ENCODE measurements at places on chromosomes 7 and 10. TPM values are rescaled to one million over a fixed set of nuclear protein-coding genes. Genes with fewer than 3 reads are reported as not detected.

GRID1 gene
- 0.40 TPM for total RNA-seq

GATA3 gene
- total RNA-seq: not detected

POLR2J2 gene
- total RNA-seq: 5.2 TPM

CLRN3 gene
- total RNA-seq: 35.2 TPM

GPR141 gene
- not detected for total RNA-seq

ZFYVE27 gene
- total RNA-seq: 67.2 TPM

COPG2 gene
- total RNA-seq: 19.7 TPM

GRCh38 chr10:76581506-76582256 lies 1055.9 kb downstream of the KCNMA1 start:
- no peaks in the 10 kb centered on the region for H3K27me3 ChIP-seq
- no peak overlapping the region for H3K27ac ChIP-seq
- H3K36me3 ChIP-seq: no peaks in the 10 kb centered on the region

GRCh38 chr10:127227663-127228062 lies 31.3 kb upstream of the INSYN2A start:
- H3K27ac ChIP-seq: no peak overlapping the region
- H3K27me3 ChIP-seq: no peaks in the 10 kb centered on the region
- no peak for DNase-seq
- no peaks in the 10 kb centered on the region for H3K4me1 ChIP-seq
- no peak overlapping the region for H3K4me3 ChIP-seq

- peaks cover 8% of the 10 kb centered on the region for H3K4me1 ChIP-seq
- H3K36me3 ChIP-seq: no peaks in the 10 kb centered on the region
- no peak overlapping the region for H3K27ac ChIP-seq
- no peak overlapping the region for H3K4me3 ChIP-seq
- H3K27me3 ChIP-seq: no peaks in the 10 kb centered on the region
These were observed 53.2 kb upstream of the ABLIM1 start for GRCh38 chr10:114711176-114711868.

- no peak overlapping the region for H3K4me3 ChIP-seq
- DNase-seq: no peak
- no peaks in the 10 kb centered on the region for H3K36me3 ChIP-seq
These were observed 36.2 kb upstream of the USP6NL start for GRCh38 chr10:11647676-11648075.

GRCh38 chr7:37768611-37769010 lies 79.8 kb upstream of the NME8 start:
- H3K27me3 ChIP-seq: no peaks in the 10 kb centered on the region
- DNase-seq: no peak
- no peaks in the 10 kb centered on the region for H3K36me3 ChIP-seq
- no peaks in the 10 kb centered on the region for H3K4me1 ChIP-seq
- no peak overlapping the region for H3K4me3 ChIP-seq

GRCh38 chr7:1512781-1513656 lies 8.8 kb upstream of the INTS1 start:
- H3K36me3 ChIP-seq: no peaks in the 10 kb centered on the region
- H3K4me1 ChIP-seq: no peaks in the 10 kb centered on the region
- DNase-seq: no peak
- H3K4me3 ChIP-seq: no peak overlapping the region
- peak overlapping the region; percentile 65 for H3K27ac ChIP-seq
- peaks cover 3% of the 10 kb centered on the region for H3K27me3 ChIP-seq

DNA sequence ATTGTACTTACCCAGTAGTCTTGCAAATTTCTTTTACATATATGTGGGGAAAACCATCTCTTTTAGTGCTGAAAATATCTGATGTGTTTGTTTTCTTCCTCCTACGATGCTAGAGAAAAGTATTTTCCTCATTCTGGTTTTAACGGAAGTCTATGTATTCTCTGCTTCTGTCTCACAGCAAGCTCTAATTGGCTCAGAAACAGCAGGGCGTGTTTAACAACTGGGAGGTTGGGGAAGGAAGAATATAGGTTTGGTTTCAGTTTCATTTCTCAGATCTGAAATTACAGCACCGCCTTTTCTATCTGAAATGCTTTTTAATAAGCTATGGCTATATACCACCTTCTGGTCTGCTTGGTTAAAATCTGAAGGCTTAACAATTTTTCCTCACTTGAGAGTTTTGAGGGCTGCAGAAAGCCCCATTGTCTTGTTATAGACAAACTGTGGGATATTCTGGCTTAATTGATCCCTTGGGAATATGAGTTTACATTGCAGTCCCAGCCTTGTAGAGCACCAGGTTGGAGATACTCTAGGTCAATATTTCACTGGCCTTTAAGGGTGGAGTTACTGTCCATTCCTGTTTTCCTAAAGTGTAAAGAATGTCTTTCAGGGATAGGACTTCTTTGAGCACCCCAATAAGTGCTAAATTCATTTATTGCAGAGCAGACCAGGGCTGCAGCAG lies at the start of gene SAMD9:
Gene SAMD9, minus strand, starts transcription at position 128 of the 679 bp plus-strand sequence. CDS start 11,882 bp downstream, outside the sequence.
- peaks cover 28% of the 10 kb centered on the region for H3K4me1 ChIP-seq
- no peaks in the 10 kb centered on the region for H3K36me3 ChIP-seq
- H3K27me3 ChIP-seq: no peaks in the 10 kb centered on the region
- peak within 1 kb of the TSS; percentile 4 for H3K4me3 ChIP-seq
- H3K27ac ChIP-seq: peak within 1 kb of the TSS; percentile 69

- H3K36me3 ChIP-seq: no peaks in the 10 kb centered on the region
- H3K4me3 ChIP-seq: no peak overlapping the region
- H3K27ac ChIP-seq: no peak overlapping the region
- H3K4me1 ChIP-seq: no peaks in the 10 kb centered on the region
- no peak for DNase-seq
- H3K27me3 ChIP-seq: no peaks in the 10 kb centered on the region
These were observed 715.5 kb downstream of the SORCS3 start for GRCh38 chr10:105356626-105357025.

DNA sequence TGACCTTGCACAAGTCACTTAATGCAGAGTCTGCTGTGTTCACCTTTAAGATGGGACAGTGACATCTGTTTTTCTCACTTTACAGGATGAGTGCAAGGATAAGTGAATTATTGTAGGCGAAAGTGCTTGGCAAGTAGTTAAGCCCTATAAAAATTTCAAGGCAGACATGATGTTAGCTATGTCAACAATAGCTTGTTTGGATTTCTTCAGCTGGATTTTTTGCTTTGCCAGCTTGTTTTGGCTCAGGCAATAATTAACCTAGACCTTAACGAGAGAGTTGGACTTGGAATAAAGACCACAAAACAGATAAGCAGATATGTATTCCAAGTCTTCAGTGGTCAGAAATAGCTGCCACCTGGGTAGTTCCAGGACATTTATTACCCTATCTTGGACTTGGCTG lies 255.2 kb downstream of the ARL4A start:
- H3K4me1 ChIP-seq: peaks cover 19% of the 10 kb centered on the region
- DNase-seq: no peak
- peak overlapping the region; percentile 43 for H3K27ac ChIP-seq
- no peak overlapping the region for H3K4me3 ChIP-seq
- no peaks in the 10 kb centered on the region for H3K27me3 ChIP-seq

DNA sequence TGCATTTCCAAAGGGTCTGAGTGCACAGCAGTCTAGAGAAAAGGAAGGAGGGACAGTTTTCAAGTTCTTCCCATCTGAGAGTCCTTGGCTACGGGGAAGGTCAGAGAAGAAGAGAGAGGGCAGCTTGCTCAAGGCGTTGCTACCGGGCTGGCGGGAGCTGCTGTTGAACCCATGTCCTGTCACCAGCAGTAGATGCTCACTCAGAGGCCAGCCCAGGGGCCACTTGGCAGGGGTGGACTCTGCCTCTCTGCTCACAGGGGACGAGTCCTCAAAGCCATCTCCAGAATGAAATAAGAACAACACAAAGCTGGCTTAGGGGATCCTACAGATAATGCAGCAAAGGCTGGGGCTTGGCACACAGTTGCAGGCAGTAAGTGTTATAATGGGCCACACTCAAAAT lies 231.5 kb downstream of the TNS3 start:
- no peaks in the 10 kb centered on the region for H3K36me3 ChIP-seq
- no peak overlapping the region for H3K4me3 ChIP-seq
- no peaks in the 10 kb centered on the region for H3K27me3 ChIP-seq
- no peak overlapping the region for H3K27ac ChIP-seq
- peak; percentile 6 for DNase-seq

GRCh38 chr7:21200503-21200902 lies 227.4 kb upstream of the SP4 start:
- no peak for DNase-seq
- H3K4me1 ChIP-seq: no peaks in the 10 kb centered on the region
- H3K4me3 ChIP-seq: no peak overlapping the region
- H3K27me3 ChIP-seq: no peaks in the 10 kb centered on the region
- H3K36me3 ChIP-seq: no peaks in the 10 kb centered on the region

- peaks cover 20% of the 10 kb centered on the region for H3K4me1 ChIP-seq
- H3K4me3 ChIP-seq: no peak overlapping the region
- H3K36me3 ChIP-seq: peaks cover 7% of the 10 kb centered on the region
- DNase-seq: no peak
- no peaks in the 10 kb centered on the region for H3K27me3 ChIP-seq
These were observed 71.9 kb downstream of the NT5C2 start for GRCh38 chr10:103120977-103121735.

GRCh38 chr7:17305387-17306171 lies 7.1 kb downstream of the AHR start:
- H3K27me3 ChIP-seq: no peaks in the 10 kb centered on the region
- H3K4me1 ChIP-seq: no peaks in the 10 kb centered on the region
- H3K36me3 ChIP-seq: no peaks in the 10 kb centered on the region
- H3K27ac ChIP-seq: peak overlapping the region; percentile 50
- no peak overlapping the region for H3K4me3 ChIP-seq

DNA sequence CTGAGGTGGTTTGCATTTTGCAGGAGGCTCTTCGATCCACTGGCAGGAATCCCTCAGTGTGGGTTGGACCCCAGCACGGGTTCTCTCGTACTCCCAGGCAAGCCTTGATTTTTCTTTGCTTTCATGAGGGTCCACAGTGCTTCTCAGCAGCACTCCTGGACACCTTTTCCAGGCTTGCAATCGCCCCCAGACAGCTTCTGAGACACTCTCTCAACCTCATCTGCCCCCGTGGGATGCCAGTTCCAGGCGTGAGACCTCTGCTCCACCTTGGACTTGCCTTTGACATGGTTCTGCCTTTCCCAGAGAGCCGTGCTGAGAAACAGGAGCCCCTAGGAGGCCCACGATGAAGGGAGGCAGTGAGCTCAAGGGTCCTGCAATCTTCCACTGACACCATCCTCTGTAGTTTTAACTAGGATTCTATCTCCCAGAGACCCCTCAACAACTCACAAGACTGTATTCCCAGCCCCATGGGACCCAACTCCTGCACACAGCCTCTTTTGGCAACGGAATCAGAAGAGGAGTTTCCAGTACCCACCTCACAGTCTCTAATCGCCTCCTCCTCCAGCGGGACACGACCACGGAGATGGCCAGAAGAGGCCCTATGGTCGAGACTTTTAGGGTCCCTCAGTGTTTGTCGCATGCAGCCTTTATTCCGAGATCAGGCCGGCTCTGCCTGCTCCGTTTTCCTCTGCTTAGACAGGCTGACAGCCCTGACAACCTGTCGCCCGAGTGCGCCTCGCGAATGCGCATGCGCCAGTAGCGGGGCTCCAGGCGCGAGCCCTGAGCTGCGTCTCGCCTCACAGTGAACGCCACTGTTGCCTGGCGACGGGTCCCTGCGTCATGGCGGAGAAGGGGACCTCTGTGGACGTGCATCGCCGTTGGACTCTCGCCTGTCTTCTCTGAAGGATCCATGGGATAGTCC lies 26.0 kb upstream of the ZNF273 start:
- H3K36me3 ChIP-seq: no peaks in the 10 kb centered on the region
- no peak overlapping the region for H3K27ac ChIP-seq
- H3K4me3 ChIP-seq: peak overlapping the region; percentile 37
- H3K27me3 ChIP-seq: peaks cover 1% of the 10 kb centered on the region

- H3K27me3 ChIP-seq: no peaks in the 10 kb centered on the region
- H3K4me3 ChIP-seq: peak within 1 kb of the TSS; percentile 69
- H3K4me1 ChIP-seq: peaks cover 17% of the 10 kb centered on the region
- H3K36me3 ChIP-seq: no peaks in the 10 kb centered on the region
These were observed at the start of gene BLVRA for GRCh38 chr7:43758029-43758821. BLVRA (plus strand) TSS chr7:43758680; CDS start chr7:43771159, 12,479 bp downstream.

DNA sequence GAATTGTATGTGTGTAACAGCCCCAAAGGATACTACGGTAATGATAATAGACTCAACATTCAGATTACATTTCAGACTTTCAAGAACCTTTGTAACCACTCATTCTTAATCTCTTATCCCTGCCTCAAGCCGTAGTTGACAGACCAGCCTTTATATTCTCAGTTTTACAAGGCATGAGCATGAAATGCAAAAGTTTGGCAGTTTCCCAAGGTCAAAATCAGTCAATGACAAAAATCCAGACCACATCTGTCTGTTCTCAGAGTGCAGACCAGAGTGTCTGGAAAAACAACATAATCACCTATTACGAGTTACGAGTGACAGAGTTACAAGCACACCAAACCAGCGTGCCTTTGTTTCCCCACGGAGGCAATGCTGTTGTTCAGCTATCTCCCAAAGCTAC lies 178.6 kb upstream of the LRGUK start:
- H3K4me3 ChIP-seq: no peak overlapping the region
- no peak for DNase-seq
- H3K27ac ChIP-seq: no peak overlapping the region
- no peaks in the 10 kb centered on the region for H3K4me1 ChIP-seq

GRCh38 chr7:90345595-90346335 lies 751 bp upstream of the GTPBP10 start:
- no peaks in the 10 kb centered on the region for H3K36me3 ChIP-seq
- H3K4me1 ChIP-seq: peaks cover 11% of the 10 kb centered on the region
- H3K27me3 ChIP-seq: no peaks in the 10 kb centered on the region

All from transverse colon (tissue), 4 donors.